DMS153 (cell line): ENCODE measurements at places on chromosomes 2 and 18.
A peak's percentile ranks its signal among the peaks of the same experiment; 100 is the strongest.

GRCh38 chr2:116057538-116057937, 1615.1 kb downstream of the DPP10 start:
- DNase-seq, result no peak

DNA sequence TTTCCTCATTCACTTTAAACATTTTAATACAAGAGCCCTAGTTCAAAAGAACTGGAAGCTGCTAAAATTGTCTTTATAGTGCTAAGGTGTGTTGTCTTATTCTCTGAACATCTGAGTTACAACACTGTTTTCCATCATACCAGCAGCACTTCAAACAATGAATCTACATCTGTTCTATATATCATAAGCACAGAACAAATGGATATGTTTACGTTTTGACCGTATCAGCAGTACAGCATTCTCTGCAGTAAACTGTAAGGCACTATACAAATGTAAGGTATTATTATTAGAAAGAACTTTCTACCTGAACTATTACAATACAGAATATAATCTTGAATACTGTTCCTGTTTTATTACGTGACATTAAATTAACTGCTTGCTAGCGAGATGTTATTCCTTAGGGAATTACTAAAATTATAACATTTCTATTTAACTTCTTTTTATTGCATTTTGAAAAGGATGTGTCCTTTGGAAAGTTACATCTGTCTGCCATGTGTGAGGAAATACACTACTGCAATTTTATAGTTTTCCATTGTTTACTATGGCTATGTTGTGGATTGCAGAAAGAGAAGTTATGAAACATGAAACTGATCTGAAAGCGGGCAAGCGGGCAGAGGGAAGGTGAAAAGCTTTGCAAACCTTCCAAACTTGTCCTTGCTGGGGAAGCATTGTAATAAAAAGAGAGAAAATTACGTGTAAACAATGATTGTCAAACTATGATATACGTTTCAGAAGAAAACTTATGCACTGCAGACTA, 13.7 kb downstream of the NCKAP1 start:
- DNase-seq, result no peak

DNA sequence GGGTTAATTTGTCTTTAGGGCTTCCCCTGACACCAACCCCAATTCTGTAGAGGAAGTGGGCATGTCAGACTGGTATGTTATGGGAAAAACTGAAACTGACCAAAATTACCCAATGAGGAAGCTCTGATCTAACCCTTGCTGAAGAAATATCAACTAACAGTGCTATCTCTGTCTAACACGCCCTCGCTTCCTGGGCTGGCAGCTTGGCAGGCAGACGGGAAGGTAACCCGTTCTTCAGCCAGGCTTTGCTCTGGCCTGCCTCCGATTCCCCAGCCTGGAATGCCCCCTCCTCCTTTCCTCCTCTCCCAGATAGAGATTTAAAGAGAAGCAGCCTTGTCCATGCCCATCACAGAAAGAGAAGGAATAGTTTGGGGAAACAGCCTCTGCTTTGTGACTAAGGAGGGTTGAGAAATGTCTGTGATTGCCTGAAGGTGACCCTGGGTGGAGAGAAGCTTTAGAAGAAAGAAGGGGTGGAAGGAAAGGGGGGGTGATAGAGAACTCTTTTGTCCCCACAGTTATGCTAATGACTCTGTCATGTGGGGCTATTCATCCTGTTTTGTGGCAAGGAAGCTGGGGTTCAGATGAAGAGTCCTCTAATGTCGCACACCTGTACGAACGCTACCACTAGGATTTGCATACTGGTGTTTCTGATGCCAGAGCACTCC, 15.4 kb downstream of the HK2 start:
- DNase-seq, result no peak

DNA sequence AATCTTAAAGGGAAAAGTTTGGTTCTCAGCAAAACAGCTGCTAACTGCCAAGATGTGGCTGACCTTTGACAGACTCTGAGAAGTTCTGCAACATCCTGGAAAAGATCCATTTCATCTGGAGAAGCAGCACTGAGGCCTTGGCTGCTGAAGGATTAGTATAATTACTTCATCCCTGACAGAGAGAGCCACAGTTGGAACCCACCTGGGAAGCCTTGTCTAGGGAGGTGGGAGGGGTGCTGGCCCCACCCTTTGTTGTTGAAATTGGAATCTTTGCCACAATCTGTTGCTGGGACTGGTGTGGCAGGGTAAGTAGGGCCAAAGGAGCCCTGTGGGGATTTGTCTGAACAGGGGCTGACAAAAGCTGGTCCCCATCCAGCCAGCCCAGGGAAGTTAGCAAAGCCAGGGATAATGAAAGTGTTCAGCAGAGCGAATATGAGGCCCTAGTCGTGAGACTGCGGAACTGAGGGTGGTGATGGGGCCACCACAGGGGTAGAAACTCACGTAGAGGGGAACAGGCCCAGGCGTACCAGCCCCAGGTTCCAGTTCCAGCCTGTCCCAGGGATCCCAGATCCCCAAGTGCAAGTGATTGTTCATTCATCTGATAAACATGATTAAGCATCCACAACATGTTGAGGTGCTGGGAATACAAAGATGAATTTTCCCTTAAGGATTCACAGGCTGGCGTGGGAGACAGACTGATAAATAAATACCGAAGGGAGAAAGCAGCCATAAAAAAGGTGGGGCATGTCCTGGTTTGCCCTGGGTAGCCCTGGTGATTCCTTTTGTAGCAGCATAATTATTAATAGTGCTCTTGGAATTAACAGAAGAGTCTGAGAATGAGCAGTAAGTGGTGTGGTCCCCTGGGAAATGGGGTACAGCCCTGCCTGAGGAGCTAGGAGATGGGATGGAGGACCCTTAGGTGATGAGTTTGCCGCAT, 60.0 kb downstream of the MYO1B start:
- DNase-seq, result no peak

GRCh38 chr2:170930131-170930990, 1.3 kb downstream of the GORASP2 start:
- DNase-seq, result no peak

- DNase-seq, result no peak
These were observed 9.7 kb downstream of the RHBDD1 start for GRCh38 chr2:226845386-226846116.

DNA sequence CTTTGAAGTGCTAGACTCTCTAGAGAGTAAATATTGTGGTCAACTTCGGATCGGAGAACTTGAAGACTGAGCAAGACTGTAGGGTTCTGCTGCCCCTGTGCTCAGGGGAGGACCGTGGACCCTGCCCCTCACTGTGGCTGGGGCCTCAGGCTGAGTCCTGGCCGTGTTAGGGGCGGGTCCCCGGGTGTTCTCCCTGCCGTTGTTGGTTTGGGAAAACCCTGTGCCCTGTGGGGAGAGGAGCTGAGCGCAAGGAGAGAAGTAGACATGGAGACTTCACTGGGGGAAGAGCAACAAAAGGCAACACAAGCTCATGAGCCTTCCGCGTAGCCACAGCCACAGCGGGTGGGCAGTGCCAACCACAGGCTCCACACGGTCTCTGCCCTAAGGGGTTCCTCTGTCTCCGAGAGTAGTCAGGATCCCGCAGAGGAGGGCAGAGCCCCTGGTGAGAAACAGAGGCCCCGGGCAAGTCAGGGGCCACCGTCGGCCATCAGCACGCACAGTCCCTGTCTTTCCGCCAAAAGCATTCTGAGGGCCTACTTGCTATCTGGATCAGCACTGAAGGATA, 53.1 kb downstream of the NTSR2 start:
- no peak for DNase-seq

DNA sequence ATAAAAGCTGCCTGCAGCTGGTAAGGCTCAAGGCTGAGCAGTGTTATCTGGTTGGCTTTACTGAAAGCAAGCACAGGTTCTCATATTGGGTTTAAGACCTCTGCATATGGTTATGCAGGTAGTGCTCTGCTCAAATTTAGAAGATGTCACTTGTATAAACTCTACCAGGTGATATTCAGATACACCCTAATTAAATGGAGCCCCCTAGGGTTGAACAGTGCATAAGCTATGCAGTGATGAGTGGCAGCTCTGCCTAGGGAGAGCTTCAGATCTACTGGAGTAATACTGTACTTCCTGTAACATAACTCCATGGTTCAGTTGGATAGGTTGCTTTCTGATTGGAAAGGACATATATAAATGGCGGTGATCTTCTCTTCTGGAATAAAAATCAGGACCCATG, 222.7 kb downstream of the CYRIA start:
- DNase-seq, result no peak

DNA sequence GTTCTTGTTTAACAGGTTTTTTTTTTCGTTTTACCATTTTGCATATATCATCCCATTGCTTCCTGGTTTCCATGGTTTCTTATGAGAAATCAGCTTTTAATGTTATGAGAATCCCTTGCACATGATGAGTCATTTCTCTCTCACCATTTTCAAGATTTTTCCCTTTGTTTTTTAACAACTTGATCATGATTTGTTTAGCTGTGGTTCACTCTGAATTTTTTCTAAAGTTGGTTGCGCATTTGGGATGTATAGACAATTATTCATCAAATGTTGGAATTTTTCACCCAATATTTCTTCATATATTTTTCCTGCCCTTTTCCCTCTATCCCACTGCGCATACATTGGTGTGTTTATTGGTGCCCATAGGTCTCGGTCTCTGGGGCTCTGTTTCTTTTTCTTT, 42.4 kb upstream of the BIN1 start:
- DNase-seq, result no peak

DNA sequence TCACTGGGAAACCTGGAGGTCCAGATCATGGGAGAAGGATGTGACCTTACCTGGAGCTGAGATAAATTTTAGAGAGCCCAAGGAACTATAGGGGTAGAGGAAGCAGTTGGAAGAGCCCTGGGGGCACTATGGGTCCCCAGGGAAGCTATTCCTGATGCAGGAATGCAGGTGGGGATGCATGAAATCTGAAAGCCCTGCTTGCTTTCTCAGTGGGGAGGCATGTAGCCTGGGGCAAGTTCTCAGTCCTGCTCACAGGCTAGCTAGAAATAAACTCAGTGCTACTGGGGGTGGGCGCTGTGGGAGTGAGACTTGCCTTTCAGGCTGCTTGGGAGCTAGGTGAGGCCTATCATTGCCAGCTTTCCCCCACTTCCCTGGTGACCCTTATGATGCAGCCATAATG, 499.7 kb downstream of the PTH2R start:
- no peak for DNase-seq

DNA sequence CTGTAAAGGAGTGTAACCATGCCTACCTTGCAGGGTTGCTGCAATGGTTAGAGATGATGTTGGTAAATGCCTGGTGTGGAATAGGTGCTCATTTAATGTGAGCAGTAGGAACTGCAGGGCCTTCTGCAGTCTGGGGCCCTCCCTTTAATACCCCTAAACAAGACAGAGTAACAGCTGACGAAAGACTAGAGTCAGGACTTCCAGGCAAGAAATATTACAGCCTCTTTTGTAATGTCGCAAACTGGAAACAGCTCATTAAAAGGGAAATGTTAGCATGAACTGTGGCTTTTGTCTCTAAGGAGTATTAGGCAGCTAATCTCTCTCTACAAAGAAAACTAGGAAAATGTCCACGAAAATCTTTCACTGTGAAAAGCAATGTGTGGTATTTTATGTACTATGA, 26.0 kb downstream of the MARCO start:
- no peak for DNase-seq

DNA sequence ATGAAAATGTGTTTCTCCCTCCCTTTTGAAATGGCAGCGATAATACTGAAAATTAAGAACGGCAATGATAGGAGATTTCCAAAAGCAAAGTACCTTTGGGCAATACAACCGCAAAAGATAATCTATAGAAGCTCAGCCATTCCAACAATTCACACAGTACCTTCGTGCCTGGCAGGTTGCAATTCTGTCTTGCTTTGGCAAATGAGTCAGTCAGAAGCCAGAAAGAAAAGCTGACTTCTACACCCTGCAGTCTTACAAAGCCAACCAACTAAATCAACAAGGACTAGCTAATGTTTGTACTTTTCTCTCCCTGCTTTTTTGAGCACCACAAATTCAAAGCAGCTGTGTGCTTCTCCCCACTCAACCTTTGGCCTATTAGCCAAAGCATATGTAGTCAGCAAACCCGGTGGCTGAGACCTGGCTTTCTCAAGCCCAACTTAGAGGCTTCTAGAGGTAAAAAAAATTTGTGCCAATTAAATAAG, 25.7 kb upstream of the ID2 start:
- DNase-seq, result peak; percentile 49

- no peak for DNase-seq
These were observed 1.8 kb downstream of the RNPEPL1 start for GRCh38 chr2:240569998-240570530.

- DNase-seq, result peak; percentile 46
These were observed 60.3 kb upstream of the AGPS start for GRCh38 chr2:177332026-177332991.

DNA sequence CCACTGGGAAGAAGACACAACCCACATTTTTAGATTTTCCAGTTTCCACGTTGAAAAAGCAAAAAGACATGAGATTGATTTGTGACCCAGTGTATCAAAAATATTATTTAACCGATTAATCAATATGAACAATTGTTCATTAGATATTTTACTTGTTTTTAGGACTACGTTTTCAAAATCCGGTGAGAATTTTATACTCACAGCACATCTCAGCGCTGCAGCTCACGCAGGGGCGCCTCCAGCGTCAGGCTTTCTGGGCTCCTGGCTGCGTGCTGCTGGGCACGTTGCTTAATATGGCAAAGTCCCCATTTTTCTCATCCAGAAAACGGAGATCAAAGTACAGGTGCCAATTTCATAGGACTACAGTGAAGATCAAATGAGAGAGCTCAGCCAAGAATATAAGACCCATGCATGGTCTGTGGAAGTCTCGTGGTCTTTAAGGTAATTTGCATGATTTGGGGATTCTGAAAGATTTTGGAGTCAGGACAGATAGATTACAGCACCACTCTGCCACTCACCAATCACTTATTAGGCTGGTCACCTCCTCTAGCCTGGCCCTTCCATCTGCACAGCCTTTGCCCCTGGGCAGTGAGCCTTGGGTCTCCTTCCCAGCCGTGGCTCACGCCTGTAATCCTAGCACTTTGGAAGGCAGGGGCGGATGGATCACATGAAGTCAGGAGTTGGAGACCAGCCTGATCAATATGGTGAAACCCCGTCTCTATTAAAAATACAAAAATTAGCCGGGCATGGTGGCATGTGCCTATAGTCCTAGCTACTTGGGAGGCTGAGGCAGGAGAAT, 36.2 kb downstream of the PTPN18 start:
- DNase-seq, result no peak

GRCh38 chr2:217489145-217489960, 513.4 kb downstream of the TNS1 start:
- peak; percentile 28 for DNase-seq

DNA sequence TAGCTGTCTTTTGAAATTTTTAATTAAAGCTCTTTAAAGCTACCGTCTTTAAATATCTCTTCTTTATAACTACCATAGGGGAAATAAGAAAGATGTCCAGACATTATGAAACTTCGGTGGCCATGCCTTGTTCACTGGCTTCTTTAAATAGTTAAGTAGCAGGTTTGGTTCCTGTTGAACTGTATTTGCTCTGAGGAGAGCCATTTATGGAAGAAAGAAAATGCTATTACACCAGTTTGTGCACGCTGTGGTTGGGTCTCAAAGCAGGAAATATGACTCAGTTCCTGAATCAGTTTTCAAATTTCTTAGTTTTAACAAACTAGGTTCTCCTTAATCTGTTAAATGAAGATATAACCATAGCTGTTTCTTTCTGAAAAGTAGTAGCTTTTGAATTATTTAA, 12.2 kb downstream of the ARPC2 start:
- no peak for DNase-seq
